ENCODE measurements at places on chromosomes 6 and 20.
A peak's percentile ranks its signal among the peaks of the same experiment; 100 is the strongest.

DNA sequence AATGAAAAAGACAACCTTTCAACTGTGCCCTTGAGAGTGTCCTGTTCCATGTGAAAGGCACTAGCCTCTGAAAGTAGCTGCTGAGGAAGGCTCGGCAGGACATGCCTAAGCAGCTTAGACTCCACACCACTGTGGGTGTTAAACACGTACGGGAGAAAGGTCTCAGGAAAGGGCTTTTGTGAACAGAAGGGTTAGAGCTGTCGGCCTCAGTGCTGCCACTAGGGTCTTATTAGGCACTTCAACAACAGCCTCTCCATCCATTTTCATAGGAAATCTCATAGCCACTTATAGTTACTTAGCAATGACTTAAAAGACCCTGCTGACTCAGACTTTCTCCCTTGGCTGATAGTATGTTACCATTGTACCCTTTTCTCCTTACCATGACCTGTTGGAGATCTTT is 662.8 kb downstream of the TBC1D32 start:
- DNase-seq: no peak

GRCh38 chr6:134519465-134519864 is 201.6 kb upstream of the SGK1 start:
- DNase-seq: no peak

DNA sequence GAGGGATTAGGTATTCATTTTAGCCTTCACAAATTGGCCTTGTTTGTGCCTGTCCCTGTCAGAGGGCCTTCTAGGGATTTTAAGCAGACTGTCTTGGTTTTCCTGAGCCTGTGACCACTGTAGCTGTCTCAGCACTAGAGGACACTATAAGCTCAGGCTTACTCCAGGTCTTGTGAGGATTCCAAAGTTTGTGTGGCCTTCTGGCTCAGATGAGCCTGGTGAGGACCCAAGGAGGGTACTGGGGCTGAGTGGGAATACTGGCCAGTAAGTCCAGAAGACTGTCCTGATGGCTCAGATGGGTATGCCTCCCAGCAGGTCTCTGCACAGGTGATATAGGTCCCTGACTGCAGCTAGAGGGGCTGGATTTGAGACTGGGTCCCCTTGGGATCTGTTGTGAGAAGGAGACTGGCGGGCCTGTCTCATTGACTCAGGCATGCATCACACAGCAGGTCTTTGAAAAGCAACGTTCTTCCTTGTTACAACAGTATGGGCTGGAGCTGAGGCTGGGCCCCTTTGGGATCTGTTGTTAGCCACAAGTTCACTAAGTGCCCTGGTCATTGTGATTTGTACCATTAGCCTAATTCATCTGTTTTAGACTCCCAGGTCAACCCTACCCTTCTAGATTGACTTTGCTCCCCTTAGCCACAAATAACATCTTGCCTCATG is 26.3 kb upstream of the TFB1M start:
- no peak for DNase-seq

DNA sequence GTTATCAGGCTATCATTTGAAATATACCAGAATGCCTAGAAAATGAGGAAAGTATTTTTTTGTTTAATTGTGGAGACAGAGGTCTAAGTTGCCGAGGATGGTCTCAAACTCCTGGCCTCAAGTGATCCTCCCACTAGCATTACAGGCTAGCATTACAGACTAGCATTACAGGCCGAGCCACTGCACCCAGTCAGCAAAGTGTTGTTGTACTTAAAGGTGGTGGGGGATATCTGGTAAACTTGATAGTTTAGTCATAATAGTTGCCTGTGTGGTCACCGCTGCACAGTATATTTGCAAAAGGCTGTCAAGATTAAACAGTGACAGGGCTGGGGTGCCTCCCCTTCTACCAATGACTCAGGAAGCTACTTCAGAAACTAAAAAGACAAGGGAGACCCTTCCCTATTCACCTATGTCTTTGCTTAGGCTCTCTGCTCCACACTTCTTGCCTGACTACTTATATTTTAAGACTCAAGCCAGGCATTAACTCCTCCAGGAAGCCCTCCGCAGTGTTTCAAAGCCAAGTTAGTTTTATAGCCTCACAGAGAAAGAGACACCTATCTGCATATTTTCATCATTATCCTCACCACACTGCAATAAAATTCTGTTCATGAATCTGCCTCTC is 3.1 kb upstream of the AKIRIN2 start:
- peak; percentile 42 for DNase-seq

GRCh38 chr6:160750276-160750689 is 48.2 kb downstream of the PLG start:
- no peak for DNase-seq

GRCh38 chr6:44851176-44851575 is 463.7 kb downstream of the CDC5L start:
- no peak for DNase-seq

DNA sequence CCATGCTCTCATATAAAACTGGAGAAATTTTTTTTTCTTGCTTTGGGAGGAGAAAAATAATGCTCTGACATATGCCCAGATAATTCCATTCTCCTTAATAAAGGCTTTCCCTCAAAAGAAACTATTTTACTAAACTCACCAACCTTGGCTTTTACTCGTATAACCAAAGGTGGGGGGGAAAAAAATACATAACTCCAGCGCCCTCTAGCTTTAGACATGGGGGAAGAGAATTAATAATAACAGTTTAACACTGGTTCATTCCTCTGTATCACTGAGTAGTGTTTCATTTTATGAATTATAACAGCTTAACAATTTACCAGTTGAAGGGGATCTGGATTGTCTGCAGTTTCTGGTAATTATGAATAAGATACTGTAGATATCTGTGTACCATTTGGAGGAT is 1226.1 kb downstream of the GRIK2 start:
- DNase-seq: no peak

DNA sequence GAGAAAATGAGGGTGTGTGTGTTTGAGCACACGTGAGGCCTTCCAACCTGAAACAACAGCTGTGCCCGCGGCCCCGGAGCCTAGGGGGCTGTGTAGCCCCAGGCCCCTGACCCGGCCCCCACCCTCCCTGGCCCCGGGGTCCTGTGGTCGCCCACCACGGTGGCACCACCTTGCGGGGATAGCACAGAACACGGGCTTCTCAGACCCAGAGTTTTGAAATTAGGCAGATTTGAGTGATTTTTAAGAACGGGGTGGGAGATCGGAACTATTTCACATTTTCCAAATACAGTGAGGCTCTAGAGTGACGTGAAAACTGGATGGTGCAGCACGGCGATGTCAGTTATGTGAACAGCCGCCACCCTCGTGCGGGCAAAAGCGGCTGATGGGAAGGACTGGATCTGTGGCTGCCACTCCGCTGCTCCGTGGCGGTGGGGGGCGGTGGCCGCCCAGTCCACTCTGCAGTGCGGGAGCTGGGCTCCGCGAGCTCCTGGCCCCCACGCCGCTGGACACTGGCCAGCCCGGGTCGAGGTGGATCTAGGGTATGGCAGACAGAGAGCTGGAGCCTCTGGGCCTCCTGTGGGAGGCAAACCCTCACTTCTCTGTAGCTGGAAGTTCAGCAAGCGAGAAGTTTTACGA is 17.3 kb upstream of the BHLHE23 start:
- no peak for DNase-seq

- no peak for DNase-seq
These were observed 129.0 kb upstream of the THEMIS start for GRCh38 chr6:128029826-128030225.

DNA sequence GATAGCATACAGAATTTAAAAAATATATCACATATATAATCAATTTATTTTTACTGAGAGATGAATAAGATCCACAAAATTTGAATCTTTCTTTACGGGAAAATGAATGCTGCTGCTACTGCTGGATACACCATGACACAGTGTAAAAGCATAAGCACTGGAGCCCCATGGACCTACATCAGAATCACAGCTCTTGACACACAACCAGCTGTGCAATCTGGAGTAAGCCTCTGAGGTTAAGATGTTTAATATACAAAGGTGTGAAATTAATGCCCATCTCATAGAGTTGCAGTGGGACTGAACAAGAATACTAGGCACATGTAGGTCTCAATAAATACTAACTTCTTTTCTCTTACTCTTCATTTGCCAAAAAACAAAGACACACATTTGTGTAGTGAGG is 48.1 kb downstream of the MAN1A1 start:
- DNase-seq: no peak

DNA sequence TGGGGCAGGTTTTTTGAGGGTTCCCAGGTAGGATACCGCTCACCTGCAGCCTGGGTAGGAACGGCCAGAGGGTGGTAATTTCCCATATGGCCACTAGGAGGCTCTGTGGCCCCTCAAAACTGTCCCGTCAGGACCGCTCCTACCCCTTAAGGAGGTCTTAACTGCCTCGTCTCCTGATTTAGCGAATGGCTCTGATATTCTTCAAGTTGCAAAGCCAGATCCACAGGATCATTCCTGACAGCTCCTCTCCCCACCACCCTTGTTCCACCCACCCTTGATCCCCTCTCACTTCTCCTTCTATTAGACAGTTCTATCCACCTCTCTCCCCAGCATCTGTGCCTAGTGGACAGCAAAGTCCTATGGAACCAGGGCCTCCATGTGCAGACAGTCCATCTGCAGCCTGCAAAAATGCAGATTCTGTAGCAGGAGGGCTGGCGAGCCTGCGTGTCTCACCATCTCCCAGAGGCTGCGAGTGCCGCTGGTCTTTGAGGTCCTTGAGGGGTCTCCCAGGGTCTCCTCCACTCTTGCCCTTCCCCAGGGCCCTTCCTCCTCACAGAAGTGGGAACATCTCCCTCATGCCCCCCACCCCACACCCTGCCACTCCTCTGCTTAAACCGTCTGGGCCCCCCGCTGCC is 34.3 kb upstream of the ZBP1 start:
- peak; percentile 20 for DNase-seq

GRCh38 chr6:99589907-99590493 is 16.6 kb upstream of the PRDM13 start:
- DNase-seq: no peak

DNA sequence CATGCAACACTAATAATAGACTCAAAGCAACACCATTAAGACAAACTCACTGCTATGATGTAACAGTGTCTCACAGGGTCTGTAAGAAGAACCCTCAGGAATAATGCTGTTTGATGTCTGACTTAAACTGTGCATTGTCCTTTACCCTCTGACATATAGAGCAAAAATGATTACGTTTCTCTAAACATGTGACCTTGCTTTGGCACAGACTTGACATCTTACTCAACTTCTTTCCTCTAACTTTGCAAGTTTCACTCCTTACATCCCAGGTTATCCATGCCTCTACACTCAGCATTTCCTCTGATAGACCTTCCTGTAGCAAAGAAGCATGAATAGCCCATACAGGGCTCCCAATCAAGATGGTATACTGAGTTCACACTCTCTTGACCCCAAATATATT is 252.7 kb downstream of the UST start:
- DNase-seq: no peak

DNA sequence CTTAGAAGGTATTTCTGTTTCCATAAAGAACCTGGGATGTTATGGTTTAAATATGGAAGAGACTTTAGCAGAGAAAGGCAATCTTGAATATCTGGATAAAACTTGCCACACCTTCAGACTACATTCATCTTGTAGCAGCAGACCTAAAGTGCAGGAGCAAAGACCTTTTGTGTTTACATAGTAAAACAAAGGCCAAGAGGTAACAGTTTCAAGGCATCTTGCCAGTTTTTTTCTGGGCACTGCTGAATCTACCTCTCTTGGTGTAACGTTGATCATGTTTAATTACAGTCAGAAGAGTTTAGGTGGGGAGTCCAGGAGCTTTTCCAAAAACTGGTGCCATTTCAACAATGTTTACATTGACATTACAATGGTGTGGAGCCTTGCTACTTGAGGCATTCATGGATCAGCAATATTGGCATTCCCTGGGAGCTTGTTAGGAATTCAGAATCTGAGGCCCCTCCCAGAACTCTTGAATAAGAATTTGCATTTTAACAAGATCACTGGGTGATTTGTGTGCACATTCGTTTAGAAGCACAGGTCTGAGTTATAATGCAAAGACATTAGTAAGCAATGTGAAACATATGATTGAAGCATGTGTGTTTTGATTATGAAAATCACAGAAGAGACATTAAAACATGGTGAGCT is 94.5 kb downstream of the F13A1 start:
- no peak for DNase-seq

- DNase-seq: no peak
These were observed 59.3 kb upstream of the MYL9 start for GRCh38 chr20:36482044-36482473.

GRCh38 chr6:17268114-17268513 is 13.0 kb upstream of the RBM24 start:
- DNase-seq: no peak

- no peak for DNase-seq
These were observed 51.5 kb upstream of the TMEM170B start for GRCh38 chr6:11486051-11486450.

DNA sequence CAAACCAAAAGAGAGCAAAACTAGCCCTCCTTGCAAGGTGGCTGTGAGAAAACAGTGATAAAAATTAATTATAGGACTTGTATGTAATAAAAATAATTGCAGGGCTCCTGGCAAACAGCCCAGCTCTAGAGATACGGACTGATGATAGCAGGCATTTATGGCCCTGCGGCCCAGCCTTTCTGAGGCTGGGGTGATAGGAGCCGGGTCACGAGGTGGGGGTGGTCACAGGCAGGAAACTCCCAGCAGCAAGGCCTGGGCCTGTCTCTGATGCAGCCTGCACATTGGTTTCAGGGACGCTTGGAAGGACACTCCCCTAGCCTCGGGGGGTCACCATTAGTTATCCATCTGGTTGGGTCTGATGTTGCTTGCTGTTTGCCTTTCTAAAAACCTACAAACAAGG is 18.7 kb upstream of the TTPAL start:
- no peak for DNase-seq

- no peak for DNase-seq
These were observed 187.4 kb upstream of the PRND start for GRCh38 chr20:4534315-4534714.

DNA sequence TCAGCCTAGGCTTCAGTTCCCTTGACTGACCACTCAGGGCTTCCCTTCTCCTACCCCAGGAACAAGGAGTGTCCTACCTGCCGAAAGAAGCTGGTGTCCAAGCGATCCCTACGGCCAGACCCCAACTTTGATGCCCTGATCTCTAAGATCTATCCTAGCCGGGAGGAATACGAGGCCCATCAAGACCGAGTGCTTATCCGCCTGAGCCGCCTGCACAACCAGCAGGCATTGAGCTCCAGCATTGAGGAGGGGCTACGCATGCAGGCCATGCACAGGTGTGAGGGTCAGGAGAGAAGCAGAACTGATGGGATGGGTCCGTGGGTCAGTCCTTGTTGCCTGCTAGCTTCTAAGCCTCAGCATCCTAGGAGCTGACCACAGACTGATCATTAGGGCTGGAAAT is 1.6 kb downstream of the RING1 start:
- no peak for DNase-seq

GRCh38 chr6:33746651-33747100 is at the start of gene IP6K3:
Gene IP6K3, minus strand, starts transcription at chr6:33746905. Its CDS starts 11,429 bp downstream, at chr6:33735476.
- no peak for DNase-seq

DNA sequence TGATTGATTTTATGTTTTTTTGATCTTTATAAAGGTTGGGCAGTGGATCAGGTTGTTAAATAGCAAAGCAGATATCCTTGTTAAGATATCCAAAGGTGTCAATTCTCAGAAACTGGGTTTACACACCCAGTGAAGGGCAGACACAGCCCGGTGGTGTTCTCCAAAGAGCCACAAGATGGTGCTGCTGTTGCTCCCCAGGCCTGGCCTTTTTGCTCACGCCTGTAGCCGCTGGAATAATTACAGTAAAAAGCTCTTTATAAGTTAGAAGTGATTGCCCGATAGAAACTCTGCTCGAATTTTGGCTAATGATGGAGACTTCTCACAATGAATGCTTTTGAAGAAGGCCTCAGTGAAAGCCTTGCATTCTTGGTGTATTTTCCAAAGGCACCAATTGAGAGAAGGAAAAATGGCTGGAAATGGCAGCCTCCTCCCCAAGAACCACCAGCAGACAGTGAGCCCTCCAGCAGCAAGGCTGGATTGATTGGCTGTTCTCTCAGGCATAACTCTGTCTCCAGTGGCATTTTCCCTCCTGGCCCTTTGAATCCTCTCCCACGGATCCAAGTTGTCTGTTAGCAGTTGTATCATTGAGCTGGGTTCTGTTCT is 120.5 kb upstream of the CHD6 start:
- peak; percentile 21 for DNase-seq

Data from stimulated activated CD8-positive, alpha-beta memory T cell treated with anti-CD3 and anti-CD28 coated beads, Interleukin-2, amount 100 ng/mL, for 48 hours (primary cell).